Right ventricle myocardium inferior (tissue), 1 donor: ENCODE measurements at places on chromosomes 2 and 18.

DNA sequence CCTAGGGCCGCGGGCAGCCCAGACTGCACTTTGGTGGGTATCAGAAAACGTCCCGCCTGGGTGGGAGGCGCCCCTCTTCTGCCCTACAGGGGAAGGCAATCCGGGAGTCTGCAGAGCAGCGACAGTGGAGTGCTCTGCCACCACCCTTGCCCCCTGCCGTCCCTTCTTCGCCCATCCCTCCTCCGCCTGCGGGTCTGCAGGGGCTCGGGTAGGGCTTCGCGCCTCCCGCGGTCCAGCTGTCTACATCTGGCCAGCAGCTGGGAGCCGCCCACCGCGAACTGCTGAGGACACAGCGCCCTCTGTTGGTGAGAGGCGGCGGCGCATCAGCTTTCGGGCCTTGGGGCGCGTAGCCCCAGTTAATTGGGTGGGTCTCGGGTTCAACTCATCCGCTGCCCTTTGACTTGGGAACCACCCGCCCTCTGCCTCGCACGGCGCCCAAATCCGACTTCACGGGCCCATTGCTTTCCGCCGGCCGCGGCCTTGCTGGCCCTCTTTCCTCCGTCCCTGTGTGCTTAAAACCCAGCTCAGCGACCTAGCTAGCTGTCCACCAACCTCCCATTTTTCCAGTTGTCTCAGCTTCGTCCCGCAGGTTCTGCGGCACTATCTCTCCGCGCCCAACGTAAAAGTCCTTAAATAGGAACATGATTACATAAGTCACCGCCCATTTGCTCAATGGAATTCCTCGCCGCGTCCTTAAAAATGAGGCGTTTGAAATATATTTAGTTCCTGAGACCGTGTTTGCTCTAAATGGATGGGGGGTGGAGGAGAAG, 17.6 kb downstream of the WNT10A start:
- DNase-seq = peak; percentile 86

DNA sequence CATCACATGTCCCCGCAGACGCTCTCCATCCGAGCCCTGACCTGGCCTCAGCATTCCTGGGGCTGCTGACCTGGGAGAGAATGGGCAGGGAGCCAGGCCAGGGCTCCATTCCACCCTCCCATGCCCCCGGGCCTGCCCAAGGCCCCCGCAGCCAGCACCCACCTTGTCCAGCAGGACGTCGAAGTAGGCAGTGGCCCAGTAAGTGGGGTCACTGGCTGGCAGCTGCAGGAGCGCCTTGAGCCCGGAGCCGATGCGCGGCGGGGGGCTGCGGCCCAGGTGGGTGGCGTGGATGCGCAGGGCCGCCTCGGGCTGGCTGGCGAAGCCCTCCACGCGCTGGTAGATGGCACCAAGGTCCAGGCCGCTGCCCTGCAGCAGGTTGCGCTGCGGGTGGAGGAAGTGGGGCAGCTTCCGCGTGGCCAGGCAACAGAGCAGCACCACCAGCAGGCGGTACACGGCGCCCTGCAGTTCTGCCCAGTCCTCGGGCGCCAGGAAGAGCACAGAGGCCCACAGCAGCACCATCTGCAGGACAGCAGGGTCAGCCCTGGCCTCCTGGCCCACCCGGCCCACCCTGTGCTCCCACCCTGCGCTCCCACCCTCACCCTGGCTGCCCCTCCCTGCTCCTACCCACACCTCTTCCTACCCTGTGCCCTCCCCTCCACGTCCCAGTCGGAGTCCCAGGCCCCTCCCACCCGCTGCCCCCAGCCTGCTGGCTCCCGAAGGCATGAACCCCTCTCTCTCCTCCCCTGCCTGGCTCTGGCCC, 7.6 kb downstream of the MAB21L4 start:
- DNase-seq = peak; percentile 45

DNA sequence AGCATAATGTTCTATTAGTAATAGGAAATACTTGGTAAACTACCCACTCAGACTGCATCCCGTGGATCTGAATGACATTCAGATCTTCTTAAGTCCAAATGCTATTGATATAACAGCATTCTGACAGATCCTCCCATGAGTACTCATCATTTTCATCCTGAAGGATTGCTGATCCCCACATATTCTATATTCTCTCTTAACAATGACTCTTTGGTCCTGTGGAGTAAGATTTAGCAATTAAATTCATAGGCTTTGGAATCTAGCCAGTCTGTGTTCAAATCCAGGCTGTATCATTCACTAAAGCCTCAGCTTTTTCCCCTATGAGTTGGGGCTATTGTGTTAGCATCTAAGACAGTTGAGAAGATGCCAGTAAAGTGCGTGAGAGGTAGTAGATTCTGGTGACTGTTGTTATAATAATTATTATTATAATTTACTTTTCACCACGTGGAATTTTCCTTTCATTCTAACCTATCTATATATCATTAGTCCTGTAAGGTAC, 591.3 kb upstream of the SYT4 start:
- no peak for DNase-seq

GRCh38 chr18:40489301-40489700, 1465.7 kb upstream of the PIK3C3 start:
- no peak for DNase-seq

DNA sequence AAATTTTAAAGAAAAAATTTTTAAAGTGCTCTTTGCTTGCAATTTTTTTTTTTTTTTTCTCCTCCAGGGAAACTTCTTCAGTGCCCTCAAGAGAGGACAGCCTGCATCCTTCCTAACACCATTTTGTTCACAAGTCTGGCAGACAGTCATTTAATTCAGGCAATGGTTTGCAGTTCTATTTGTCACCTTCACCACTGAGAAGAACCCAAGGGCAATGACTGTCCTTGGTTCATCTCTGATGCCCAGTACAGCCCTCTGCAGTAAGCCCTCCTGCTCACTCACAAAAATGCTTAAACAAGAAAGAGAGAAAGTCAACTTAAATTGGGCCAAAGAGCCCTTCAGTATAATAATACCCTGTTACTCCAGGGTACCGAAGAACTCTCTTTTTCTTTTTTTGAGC, 52.4 kb downstream of the TGFA start:
- no peak for DNase-seq

DNA sequence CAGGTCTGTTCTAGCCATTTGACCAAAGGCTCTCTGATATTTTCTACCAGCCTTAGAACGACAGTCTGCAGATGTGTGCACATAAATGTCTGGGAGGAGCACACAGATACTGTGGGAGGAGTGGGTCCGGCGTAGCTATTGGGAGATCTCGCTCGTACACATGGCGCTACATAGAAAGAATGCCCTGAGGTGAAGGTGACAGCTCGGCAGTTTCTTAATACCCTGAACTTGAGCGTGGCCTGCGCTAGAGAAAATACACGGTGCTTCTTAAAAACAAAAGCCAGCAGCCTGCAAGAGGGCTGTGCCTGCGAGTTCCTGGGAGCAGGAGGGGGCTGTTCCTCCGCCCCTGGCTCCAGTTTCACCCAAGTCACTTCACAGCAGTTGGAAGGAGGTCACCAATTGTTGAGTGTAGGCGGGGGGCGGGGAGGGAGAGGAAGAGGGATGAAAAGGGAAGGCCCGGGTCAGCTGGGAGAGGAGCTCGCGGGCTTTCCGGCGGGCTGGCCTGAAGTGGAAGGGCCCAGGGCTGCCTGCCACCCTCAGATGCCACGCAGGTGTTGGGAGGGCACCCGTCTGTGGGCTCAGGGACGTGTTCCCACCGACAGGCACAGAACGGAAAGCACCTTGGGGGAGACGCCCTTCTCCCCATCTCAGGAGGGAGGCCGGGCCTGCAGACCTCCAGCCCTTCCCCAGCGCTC, 124.7 kb upstream of the ZNF516 start:
- peak; percentile 79 for DNase-seq

DNA sequence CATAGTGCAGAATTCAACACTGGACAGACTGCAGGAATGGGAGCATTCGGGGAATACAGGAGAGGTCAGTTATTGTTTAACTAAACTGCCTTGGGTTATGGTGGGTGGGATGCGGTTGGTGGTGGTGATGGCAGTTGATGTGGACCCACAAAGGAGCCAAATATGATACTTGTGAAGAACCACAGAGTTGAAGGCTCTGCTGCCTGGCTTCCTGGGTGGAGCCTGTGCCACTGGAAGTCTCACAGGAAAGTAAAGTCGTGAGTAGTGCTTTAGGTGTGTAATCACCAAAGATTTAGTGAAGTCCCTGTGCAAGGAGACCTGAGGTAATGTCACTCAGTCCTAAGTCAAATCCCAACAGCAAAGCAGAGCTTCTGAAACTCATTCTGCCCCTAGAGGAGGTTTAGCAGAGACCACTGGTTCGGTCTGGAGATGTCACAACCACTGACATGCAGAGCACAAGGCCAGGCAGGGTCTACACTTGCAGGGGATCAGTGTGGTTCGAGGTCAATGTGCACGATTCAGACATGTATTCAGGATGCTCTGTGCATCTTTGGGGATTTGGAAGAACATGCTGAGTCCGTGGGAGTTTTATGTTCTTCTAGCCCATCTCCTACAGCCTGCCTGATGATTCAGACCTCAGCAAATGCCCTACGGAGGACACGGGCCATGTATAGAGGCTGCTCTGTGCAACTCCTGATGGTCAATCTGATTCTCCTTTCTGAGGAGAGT, 1150.9 kb downstream of the RPIA start:
- DNase-seq = peak; percentile 30

DNA sequence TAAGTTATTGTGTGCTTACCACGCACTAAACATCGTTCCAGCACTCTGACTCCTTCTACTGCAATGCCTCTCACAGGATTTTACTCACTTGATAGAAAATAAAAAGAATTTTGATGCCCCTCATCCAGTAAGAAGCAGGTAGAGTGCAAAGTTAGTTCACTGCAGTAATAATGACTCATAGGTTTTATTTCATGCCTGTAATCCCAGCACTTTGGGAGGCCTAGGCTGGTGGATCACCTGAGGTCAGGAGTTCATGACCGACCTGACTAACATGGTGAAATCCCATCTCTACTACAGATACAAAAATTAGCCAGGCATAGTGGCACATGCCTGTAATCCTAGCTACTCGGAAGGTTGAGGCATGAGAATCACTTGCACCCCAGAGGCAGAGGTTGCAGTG, 190.6 kb downstream of the RAD51AP2 start:
- DNase-seq = no peak

DNA sequence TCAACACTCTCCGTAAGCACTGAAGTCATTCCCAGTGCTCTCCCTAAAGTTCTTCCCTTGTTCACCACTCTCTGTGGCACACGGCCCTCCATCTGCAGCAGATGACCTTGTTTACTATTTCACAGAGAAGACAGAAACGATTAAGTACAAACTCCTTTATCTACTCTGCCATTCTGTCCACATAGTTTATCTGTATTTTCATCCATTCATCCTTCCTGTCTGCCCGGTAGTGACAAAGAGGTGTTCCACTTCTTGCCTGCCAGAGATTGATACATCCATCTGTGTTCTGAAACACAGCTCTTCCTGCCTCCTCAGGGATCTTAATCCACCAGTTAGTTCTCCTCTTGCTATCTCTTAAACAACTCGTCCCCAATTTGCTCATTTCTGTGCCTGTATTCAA, 77.9 kb upstream of the CD226 start:
- no peak for DNase-seq

DNA sequence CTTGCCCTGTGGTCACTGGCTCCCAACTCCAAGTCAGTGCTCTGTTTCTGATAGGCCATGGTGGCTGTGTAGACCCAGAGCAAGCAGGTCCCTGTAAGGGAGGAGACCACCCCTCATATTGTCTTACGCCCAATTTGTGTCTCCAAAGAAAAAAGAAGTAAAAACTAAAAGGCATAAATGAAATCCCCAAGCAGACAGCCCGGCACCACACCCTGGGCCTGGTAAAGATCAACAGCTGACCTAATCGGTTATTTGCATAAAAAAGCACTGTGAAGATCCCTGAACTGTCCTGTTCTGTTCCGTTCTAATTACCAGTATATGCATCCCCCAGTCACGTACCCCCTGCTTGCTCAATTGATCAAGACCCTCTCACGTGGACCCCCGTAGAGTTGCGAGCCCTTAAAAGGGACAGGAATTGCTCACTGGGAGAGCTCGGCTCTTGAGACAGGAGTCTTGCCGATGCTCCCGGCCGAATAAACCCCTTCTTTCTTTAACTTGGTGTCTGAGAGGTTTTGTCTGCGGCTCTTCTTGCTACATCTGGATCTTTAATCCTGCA, 364.1 kb upstream of the HS6ST1 start:
- DNase-seq = no peak

DNA sequence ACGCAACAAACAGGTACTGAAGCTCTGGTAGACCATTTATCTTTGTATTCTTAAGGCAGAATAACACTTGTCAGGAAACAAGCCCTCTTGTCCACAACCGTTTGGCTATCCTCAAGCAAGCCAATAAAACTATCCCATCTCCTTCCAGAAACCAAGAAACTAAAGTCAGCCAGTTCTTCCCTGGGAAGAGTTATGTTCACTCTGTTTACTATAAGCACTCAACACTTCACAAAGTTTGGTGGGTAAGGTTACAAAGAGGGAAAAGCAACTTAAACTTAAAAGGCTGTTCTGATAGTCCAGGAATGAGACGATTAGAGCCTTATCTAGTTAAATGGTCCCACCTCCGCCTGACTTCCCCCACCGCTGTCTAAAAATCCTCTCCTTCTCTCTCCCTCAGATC, 25.6 kb downstream of the LRP2 start:
- no peak for DNase-seq
